Fibroblast of skin of back (primary cell): ENCODE measurements at places on chromosomes 5 and 9.

DNA sequence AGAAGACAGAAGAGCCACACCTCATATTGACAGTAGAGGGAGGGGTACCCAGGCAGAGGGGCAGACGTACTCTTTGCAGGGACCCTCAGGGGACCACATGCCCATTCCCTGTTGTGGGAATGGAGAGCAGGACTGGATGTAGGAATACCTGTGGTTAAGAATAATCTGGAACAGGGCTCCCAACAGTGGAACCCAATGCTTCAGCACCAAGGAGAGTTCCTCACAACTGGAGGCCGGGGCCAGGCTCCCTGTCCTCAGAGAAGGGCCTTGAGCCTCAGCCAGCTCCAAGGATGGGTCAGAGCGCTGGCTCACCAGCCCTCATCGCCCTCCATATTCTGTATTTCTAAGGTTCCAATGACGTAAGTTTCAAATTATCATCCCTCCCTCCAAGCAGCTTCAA, 7.4 kb upstream of the SHC3 start:
- peak; percentile 54 for DNase-seq

DNA sequence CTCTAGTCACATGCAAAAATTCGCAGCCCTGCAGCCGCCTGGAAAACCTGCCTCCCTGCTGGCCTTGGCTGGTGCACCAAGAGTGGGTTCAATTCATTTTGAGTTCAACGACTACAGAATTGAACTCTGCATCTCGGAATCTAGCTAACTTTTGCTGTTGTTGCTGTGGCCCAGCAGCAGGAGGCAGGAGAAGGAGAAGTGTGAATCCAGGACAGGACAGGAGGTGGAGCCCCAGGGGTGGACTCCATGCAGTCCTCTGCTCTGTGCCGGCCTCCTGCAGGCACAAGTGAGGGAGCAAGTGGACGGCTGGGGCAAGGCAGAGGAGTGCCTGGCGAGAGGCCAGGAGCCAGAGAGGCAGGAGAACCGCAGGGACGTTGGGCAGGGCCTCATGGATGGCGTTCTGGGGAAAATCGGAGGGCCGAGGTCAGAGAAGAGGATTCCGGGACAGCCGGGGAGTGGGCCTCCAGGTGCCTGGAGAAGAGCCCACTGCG, 214.2 kb downstream of the FANCC start:
- peak; percentile 36 for DNase-seq

DNA sequence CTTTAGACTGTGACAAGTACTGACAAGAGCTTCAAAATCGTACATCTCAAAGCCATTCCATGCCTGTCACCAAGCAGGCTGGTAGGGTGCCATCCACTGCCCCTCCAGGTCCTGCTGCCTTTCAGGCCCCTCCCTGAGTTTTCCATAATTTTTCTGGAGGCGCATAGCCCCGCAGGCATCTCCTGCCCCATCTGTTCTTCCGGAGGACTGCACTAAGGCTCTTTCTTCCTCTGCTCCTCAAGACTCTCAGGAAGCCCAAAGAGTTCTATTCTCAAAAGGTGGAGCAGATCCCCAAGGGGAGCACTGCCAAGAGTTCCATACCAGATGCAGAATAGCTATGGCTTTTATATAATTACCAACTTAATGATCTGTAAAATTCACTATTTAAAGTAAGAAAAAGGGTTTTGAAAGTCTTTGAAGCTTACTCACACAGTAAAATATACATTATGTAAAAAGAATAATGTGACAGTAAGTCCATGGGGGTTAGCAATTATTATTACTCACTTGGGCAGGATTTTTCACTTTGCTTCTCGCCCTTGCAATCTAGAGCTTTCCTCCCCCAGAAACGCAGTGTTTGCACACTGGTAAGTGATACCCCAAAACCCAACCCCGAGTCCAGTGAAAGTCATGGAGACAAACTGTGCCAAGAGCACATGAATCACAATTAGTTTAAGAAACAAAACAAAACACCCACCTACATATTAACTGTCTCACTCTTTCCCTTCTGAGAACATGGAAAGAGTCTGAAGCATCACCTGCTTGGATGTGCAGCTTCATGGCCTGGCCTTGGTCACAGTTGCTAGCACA, 114.1 kb upstream of the DAPK1 start:
- DNase-seq, result no peak

GRCh38 chr9:133468374-133468773, 8.6 kb downstream of the CACFD1 start:
- DNase-seq, result no peak

GRCh38 chr9:72299017-72299603, 65.9 kb downstream of the ZFAND5 start:
- no peak for DNase-seq

GRCh38 chr5:159409801-159410200, 79.5 kb upstream of the IL12B start:
- DNase-seq, result no peak

DNA sequence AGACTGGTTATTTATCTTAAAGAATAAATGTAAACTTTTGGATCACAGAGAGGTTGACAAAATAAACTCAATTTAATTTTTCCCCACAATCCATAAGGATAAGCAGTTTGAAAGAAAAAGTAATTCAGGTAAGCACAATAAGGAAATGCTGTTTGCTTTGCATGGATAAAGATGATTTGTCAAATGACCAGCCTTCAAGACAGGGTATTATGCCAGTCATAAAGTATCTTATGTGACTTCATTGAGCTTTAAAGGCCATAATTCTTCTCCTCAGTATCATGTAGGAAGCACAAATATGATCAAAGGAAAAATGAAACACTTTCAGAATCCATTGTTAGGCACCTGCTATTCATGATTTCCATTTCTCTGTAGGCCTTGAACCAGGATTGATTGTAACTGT, 180.7 kb upstream of the PPP1R2B start:
- DNase-seq, result no peak

DNA sequence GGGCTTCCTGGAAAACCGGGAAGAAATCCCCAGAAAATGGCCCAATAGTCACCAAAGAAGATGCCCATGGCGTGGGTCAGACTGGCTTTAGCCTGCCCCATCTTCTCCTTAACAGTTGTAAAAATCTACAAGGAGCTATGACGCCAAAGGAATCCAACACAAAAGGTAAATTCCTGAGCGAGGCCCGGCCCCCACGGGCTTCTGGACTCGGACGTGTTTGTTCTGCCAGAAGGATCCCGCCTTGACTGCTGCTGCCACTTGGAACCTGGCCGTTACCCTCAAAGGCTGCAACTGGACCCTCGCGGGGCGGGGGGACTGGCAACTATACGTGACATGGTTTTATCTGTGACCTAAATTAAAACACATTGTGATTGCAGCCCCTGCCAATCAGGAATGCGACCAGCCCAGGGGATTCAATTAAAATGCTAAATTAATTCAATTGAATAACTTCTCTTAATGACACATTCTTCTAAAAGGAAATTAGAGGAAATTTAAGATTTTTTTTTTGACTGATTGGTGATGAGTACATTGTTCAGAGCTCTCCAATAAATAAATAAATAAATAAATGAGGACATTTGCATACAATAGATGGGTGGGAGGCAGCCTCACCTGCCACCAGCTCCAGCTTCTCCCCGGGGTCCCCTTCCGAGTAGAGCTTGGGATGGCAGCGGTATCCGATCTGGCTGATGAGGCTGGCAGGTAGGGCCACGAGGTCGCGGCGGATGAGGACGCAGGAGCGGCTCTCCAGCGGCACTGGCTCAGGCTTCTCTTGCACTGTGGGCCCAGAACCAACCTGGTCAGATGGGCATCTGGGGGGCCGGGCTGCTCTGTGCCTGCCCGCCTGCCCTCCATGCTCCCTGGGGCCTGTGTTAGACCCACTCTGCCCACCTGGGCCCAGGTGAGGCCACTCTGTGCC, 54.7 kb upstream of the UBAC1 start:
- no peak for DNase-seq
